ENCODE measurements at places on chromosomes 2 and 18. TPM values are rescaled to one million over a fixed set of nuclear protein-coding genes. Genes with fewer than 3 reads are reported as not detected.

EVA1A gene
- total RNA-seq: 1.3 TPM

ARHGAP15 gene
- total RNA-seq: 7.3 TPM

NT5C1B gene
- not detected for total RNA-seq

FKBP7 gene
- total RNA-seq: 6.8 TPM

NFATC1 gene
- 21.2 TPM for total RNA-seq

DNA sequence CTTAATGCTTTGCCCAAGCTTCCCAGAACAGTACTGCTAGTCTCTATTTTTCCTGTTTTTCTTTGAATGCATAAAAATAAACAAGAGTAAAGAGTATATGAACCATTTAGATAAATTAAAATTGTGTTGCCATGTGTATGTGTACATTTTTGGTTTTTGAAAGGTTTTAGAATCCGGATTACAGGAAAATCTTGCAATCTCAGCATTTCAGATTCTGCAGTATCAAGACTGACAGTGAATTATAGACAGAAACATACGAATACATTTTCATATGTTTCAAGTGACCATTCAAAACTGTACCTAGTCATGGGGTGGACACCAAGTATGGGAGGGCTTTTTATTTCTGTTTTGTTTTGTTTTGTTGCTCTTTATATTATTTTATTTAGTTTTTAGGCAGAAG lies 604.1 kb downstream of the LRP1B start:
- no peak for DNase-seq

DNA sequence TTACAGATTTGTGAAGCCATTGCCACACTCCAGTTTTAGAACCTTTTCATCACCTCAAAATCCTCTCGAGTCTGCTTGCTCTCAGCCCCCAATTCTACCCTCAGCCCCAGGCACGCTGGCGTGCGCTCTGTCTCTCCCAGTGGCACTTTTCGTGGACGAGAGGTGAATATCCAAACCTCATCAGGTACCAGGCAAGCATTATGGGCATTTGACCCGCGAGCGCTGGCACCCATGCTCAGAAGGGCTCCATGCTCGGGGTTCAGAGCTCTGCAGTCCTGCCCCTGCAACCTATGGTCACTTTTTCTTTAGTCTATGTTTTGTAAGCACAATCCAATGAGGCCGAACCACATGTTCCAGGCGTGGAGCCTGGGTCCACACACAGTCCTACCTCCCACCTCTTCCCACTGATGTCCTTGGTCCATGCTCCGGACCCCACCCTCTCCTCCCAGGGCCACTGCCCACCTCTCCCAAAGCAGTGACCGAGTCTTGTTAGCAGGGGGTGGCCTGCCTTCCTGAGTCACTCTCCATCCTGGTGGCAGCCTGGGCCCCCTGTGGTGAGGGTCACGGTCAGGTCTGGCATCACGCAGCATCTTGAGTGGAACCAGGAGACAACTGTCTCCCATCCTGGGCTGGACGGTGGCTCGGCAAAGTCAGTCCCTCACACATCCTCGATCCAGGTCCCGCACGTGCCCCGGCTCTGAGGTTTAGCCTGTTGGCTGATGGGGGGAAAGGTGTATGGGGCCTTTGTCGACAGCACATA lies 256.9 kb downstream of the NDUFA10 start:
- DNase-seq: no peak

GRCh38 chr2:200310545-200310971 lies 4.1 kb downstream of the SPATS2L start:
- DNase-seq: no peak

DNA sequence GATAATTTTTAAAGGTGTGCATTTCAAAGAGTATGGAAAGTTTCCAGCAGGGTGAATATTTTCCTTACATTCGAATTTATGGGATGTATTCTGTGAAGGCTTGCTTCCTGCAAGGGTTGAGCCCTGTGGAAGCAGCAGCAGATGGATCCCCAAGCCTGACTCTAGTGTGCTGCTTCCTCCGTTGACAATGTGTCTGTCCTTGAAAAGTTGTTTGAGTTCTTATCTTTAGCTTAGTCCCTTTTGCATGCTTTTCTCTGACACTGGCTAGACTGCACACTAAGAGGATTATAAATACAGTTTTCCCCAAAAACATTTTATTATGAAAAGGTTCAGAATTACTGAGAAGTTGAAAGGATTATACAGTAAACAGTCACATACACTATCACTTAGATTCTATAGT lies 86.3 kb downstream of the CEP192 start:
- no peak for DNase-seq

DNA sequence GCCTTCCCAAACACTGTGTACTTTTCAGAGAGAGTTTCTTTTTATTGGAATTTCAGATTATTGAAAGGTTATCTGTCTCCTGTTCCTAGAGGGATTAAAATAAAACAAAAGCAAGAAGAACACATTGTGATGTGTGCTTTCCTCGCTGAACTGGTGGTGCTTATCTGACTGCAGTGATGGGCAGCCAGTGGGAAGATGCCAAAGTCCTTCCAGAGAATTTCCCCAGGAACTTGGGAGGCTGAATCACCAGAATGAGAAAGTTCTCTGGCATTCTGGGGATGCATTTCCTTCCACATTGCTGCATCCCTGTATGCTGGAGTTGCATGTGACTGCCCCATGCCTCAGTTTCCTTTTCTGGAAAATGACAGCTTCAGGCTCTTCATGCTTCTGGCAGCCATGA lies 53.9 kb upstream of the SEC11C start:
- no peak for DNase-seq

DNA sequence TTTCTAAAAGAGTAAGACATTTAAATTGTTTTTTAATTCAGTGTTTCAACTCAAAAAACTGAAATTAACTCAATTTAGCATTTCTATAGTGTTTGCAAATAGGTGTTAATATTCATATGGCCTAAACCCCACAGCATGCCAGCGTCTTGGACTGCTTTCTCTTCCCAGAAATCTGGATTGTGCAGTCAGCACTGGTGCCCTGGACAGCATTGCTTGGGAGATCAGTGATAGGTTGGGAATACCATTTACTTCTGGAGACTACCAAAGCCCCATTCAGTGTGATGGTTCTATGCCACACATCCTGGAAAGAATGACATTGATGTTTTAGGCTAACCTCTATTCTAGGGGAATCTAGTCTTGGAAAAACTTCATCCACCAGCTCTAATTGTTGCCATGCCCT lies 455.0 kb upstream of the KLHL29 start:
- DNase-seq: no peak

DNA sequence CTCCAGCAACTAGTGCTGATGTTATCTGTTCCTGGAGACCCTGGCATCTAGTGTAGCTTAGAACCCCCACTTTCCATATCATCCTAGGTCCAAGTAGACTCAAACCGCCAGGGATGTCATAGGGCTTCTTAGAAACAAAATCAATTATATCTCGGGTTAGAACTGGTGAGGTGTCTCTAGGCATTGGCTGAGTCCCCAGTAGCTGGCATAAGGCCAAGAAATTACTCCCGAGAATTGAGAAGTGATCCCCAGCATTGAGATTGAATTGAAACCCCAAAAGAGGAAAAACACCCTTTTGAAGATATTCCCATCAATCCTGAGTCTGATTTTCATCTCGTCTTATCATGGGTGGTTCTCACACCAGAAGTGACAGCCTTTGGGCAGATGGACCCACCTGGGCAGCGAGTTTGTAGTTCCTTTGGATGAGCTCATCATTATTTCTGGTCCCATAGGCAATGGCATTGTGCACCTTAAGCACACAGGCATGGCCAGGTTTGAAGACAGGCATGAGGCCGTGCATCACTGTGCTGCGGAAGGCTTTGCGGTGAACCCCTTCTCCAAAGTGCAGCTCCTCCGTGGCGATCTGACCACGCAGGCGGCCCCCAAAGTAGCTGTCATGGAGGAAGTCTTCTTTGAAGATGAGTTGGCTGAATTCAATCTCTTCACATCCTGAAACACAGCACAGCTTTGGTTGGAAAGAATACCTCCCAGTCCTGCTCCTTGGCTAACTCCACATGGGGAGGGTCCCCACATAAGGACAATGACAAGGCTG lies 112.2 kb downstream of the ALPK2 start:
- DNase-seq: no peak

GRCh38 chr2:155695505-155695904 lies 637.0 kb downstream of the NR4A2 start:
- DNase-seq: no peak

GRCh38 chr2:55775828-55776227 lies 82.2 kb upstream of the PNPT1 start:
- no peak for DNase-seq

DNA sequence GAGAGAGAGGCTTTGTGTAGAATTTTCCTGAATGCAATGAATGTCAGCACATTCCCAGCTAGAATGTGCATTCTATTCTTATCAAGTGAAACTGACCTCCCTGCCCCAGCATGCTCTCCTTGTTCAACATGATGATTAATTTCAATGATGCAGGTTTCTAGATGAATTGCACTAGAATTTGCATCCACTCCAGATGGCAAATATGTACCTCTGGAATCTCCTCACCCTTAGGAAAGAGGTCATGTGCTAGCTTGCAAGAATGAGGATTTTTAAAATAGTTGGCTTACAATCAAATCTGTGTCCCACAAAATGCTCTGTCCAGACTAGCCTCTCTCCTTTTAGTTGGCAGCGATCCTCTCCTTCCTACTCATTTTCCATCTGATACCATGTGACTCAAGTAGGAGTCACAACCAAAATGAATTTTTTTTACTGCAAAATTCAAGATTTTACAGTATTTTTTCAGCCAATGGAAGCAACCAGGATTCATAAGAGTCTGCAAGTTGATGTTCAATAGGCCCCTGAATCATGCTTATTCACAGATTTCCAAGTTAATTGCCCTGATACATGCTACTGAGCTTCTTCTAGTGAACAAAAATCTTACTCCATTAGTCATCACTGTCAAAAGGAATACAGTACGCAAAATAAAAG lies 21.0 kb upstream of the STAT4 start:
- DNase-seq: no peak

DNA sequence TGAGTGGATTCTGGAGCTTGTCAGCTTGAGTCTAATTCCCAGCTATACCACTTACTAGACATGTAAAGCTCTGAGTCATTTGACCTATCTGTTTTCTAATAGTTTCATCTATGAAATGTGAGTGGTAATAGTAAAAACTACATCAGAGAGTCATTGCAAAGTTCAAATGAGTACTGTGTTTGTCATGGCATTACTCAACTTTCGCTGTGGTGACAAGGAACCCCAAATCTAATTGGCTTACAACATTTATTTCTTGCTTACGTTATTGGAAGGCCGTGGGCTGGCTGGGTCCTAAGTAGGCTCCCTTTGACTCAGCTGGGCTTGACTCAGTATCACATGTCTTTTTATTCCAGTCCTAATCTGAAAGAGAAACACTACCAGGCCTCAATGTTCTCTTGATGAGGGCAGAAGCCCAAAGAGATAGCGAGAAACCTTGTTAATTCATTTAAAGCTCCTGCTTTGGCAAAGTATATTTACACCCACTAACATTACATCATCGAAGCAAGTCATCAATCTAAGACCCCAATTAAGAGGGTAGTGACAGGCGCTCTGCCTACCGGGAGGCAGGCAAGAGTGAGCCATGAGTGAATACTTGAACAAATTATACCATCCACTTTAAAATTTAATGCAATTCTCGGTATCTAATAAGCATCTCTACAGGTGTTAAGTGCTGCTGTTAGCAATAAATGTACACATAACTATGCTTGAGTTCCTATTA lies 431.8 kb upstream of the SPHKAP start:
- no peak for DNase-seq

- DNase-seq: no peak
These were observed 258.2 kb upstream of the SP5 start for GRCh38 chr2:170456914-170457313.

GRCh38 chr2:101327863-101328394 lies 19.4 kb upstream of the RNF149 start:
- DNase-seq: no peak

DNA sequence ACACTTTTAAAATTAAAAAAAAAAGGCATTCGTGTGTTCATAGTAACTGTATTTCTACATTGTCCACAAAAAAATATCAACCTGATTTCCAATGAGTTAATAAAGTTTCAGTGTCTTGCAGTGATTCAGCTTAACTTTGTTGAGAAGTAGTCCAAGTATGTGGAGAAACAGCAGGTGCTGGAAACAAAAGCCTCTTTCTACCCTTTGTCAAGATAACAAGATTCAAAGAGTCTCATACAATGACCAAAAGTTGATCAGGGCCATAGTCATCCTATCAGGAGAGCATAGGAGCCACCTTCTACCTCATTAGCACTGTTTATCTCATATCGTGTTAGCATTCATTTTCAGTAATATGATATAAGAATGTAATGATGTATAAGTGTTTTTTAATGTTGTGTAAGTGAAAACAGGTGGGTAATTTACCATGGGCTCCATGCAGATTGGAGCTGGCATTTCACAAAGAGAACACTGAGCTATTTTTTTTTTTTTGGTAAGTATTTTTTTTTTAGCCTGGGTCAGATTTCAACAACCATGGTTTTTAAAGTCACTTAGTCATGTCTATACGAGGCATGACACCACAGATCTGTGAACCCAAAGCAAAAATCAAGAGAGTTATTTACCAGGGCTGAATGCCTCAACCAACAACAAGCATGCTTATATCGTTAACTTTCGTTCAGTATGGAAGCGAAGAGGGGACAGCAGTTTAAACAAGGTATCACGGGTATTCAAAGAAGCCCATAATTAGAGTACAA lies 165.0 kb upstream of the ZNF521 start:
- DNase-seq: no peak

- DNase-seq: no peak
These were observed 78.0 kb upstream of the HPCAL1 start for GRCh38 chr2:10224734-10225133.

DNA sequence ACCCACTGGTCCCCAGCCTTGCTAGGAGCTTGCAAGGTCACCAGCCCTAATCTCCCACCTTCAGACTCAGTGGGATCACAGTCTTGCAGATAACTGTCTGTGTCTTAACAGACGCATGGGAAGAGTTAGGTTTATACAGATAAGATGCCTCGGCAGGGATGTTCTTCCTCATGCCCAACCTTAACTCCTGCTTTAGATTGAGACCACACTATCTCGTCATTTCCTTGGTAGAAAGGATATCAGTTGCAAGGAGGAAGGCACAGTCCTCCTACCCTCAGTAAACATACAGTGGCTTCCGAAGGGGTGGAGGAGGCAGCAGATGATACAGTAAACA lies 7.2 kb downstream of the NT5DC4 start:
- no peak for DNase-seq

- no peak for DNase-seq
These were observed 20.5 kb downstream of the ARHGAP25 start for GRCh38 chr2:68755071-68755470.

DNA sequence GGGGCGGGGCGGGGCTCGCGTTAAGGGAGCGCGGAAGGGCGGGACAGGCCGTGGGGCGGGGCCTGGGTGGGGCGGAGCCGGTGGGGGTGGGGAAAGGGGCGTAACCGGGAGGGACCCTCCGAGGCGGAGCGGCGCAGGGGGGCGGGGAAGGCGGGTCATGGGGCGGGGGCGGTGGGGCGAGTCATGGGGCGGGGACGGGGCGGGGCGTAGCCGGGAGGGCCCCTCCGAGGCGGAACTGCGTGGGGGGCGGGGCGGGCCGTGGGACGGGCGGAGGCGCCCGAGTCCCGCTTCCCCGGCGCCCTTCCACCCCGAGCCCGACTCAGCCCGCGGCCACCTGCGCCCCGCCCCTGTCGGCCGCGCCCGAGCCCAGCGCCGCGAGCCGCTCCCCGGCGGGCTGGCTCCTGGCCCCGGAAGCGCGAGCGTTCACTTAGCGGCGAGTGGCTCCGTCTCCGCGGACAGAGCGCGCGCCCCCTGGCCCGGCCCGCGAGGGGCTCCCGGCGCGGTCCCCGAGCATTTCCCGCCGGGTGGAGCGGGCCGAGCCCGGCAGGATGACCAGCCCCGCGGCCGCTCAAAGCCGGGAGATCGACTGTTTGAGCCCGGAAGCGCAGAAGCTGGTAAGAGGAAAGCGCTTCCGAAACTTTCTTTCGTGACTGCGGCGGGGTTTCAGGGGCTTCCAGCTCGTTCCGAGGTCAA lies 64.7 kb downstream of the LRRFIP1 start:
- peak; percentile 98 for DNase-seq

Measured in heart left ventricle (tissue), 16 donors.